ENCODE measurements at places on chromosomes 6 and 20. TPM values are rescaled to one million over a fixed set of nuclear protein-coding genes. Genes with fewer than 3 reads are reported as not detected.

ZNF391 gene
- 0.25 TPM for total RNA-seq

GPR63 gene
- 0.32 TPM for total RNA-seq

SCUBE3 gene
- 0.07 TPM for total RNA-seq

HSPA1L gene
- total RNA-seq, result 1.1 TPM

SLCO4A1 gene
- 11.9 TPM for total RNA-seq

LY6G6F gene
- not detected for total RNA-seq

HMGCLL1 gene
- total RNA-seq, result 0.14 TPM
